Activated CD8-positive, alpha-beta memory T cell treated with anti-CD3 and anti-CD28 coated beads for 36 hours (primary cell): ENCODE measurements at places on chromosomes 7 and 10. TPM values are rescaled to one million over a fixed set of nuclear protein-coding genes. Genes with fewer than 3 reads are reported as not detected.

METTL27 gene
- not detected for total RNA-seq

AOAH gene
- 22.5 TPM for total RNA-seq

LIPM gene
- total RNA-seq = not detected

SYCE1 gene
- total RNA-seq = 1.7 TPM

LIPF gene
- total RNA-seq = not detected

NODAL gene
- not detected for total RNA-seq

OR6V1 gene
- not detected for total RNA-seq

SPDYE11 gene
- total RNA-seq = not detected

POLL gene
- 34.5 TPM for total RNA-seq

BAIAP2L1 gene
- 0.63 TPM for total RNA-seq

NEURL1 gene
- total RNA-seq = 1.9 TPM
